ENCODE measurements at places on chromosomes 11 and 22.
A peak's percentile ranks its signal among the peaks of the same experiment; 100 is the strongest.

GRCh38 chr11:90189011-90189410 is 33.8 kb downstream of the CHORDC1 start:
- no peak for DNase-seq

- no peak for DNase-seq
These were observed 25.2 kb downstream of the MUC6 start for GRCh38 chr11:1011320-1011698.

DNA sequence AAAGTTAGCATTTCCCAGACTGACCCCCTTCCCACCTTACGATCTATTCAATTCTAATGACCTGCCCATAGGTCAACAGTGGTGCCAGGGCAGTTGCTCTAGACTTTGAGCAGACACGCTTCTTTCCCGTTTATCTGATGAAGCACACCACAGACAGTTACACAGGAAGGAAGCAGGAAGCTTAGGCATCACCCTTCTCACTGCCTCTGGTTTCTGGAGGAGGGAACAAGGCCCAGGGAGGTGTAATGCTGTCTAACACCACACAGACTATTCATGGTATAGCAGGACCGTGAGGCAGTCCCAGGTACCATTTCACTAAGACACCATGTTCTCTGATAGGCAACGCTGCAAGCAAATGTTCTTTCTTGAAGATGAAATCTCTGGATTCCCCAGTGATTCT is 279.4 kb downstream of the NTM start:
- no peak for DNase-seq

- DNase-seq: no peak
These were observed 69.5 kb downstream of the PRCP start for GRCh38 chr11:82830746-82831145.

GRCh38 chr11:116257092-116257491 is 515.7 kb downstream of the BUD13 start:
- no peak for DNase-seq

DNA sequence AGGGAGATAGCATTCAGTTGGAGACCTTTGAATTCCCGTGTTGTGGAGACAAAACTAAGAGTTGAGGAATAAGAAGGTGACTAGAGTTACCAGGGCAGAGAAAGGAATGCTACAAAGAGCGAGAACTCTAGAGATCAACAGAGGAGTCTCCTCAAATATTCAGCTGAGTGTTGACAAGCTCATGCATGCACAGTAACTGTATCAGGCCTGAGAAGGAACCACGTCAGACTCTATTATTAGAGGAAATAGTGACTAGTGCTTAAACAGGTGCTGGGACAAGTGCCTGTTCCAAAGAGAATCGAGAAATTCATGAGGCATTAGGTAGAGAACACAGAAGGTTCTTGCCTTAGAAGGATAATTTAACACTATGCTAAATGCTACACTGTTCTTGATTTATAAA is 333.8 kb upstream of the CHORDC1 start:
- no peak for DNase-seq

GRCh38 chr22:28627791-28628190 is 51.8 kb downstream of the TTC28 start:
- DNase-seq: no peak

DNA sequence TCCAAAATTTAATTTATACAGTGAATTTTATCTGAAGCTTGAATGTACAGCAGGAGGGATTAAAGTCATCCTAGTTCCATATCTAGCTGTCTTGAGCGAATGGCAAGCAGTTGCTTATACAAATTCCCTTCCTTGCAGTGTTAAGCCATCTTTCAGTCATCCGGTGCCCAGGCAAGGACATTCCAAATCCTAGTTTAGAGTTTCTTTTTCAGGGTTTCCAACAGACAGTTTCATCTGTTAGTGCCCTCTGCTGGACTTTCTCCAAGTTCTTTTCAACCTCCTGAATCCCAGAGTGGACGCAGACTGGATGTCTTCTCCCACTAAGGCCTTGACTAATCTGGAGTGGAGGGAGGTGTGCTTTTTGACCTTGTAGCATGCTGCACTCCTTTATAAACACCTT is 45.4 kb downstream of the GRAMD1B start:
- DNase-seq: no peak

- DNase-seq: no peak
These were observed 122.7 kb upstream of the TRPC6 start for GRCh38 chr11:101706541-101706940.

DNA sequence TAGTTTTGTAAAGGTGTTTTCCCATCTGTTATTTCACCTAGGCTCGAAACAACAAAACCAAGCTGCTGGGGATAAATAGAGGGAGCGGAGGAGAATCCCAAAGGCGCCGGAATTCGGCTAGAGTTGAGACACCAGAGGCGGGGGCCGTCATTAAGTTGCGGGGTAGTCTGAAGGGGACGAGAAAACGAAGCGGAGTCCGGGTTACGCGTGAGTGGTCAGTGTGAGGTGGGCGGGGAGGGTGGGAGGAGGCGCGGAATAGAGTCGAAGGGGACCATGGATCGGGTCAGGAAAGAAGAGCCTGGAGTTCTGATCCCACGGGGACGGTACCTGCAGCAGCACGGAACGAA is 361 bp downstream of the SRPRA start:
- no peak for DNase-seq

DNA sequence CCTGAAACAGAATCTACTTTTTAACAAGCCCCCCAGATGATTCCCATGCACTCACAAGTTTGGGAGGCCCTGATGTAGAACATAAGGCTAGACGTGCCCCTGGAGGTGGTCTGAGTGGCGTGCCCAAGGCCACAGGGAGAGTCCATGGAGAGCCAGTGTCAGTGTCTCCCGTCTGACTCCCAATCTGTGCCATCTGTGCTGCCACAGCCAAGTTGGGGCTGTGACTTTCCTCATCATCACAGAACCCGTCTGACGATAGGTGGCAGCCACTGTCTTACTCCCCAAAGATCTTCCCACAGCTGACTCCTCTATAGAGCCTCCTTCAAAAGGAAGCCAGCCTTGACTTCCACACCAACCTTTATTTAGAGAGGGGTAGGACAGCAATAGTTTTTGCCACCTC is 470.5 kb downstream of the SOX6 start:
- no peak for DNase-seq

DNA sequence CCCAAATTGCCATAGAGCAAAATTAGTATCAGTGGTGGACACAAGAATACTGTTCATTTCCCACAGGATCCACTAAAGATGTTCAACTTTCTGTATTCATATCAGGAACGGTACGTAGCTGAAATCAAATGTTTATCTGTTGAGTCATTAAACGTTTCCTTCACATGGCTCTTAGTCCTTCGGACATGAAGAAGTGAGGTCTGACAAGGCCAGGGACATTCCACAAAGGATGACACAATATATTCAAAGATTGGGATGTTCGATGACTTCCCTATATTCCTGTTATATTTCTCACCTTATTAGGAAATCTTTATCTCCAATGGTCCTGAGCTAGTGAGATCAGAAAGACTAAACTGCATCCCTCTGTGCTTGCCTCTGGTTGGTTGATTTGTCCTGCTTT is 129.0 kb downstream of the ETS1 start:
- DNase-seq: no peak

DNA sequence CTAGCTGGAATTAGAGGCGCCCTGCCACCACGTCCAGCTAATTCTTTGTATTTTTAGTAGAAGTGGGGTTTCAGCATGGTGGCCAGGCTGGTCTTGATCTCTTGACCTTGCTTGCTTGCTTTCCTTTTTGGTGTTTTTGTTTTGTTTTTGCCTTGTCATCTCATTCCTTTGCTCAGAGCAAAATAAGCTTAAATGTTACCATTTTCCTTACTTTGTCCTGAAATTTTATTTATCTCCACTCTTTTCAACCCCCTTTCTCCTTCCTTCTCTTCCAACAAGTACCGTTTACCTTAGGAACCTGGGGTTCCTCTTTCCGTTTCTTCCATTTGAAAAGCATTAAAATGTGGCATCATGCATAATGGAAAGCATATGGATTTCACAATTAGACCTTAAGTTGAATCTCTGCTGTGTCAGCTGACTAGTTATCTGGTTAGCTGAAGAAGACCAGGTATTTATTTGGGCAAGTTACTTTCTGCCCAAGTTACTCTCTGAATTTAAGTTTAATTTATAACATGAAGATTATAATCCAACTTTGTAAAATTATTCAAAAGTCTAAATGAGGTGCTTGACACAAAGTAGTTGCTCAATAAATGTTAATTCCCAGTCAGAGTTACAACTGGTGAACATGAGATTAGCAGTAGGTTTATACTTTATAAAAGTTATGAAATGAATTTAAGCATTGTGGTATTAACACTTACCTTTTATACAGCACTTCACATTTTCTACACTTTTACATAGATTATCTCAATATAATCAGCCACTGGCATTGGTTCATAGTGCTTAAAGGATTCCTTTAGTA is 69.7 kb downstream of the PRMT3 start:
- DNase-seq: no peak

GRCh38 chr11:8207080-8208000 is 38.5 kb upstream of the RIC3 start:
- no peak for DNase-seq

GRCh38 chr22:30861688-30862552 is 106.7 kb downstream of the MORC2 start:
- DNase-seq: no peak

- no peak for DNase-seq
These were observed 24.6 kb downstream of the VWCE start for GRCh38 chr11:61270354-61271076.

DNA sequence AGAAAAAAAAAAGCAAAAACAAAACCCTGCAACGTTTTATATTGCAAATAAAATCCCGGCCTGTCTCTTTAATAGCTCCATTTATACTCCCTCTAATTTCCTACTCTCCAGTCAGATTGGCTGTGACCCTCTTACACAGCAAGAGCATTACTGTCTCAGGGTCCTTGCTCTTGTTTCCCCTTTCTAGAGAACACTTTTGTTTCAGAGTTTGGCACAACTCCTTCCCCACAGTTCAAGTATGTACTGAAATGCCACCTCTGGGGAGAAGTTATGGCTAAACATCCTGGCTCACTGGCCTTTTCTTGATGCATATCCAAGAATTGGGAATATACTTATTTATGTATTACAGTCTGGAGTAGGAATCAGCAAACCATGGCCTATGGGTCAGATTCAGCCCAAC is 2.6 kb downstream of the CASP12 start:
- no peak for DNase-seq

- DNase-seq: no peak
These were observed 57.4 kb upstream of the WNT11 start for GRCh38 chr11:76263657-76264056.

DNA sequence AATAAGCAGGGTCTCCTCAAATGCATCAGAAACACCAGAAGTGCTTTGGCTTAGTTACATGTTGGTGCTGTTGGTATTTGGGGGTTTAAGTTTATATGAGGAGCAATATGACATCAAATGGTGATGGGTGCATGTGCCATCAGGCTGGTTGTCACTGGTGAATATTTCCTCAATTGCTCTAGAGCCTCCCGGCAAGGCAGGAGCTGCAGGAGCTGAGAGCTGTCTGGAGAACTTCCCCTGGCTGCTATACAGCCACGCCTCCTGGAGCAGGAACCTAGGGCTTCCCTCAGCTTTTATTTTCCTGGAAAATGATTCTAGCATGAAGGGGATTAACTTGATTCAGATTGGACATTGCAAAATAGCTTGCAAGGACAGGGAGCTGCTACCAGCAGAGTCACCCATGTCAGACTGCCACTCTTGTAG is 15.8 kb downstream of the IGLL5 start:
- DNase-seq: no peak

GRCh38 chr11:15615398-15616096 is 500.8 kb downstream of the INSC start:
- DNase-seq: no peak

DNA sequence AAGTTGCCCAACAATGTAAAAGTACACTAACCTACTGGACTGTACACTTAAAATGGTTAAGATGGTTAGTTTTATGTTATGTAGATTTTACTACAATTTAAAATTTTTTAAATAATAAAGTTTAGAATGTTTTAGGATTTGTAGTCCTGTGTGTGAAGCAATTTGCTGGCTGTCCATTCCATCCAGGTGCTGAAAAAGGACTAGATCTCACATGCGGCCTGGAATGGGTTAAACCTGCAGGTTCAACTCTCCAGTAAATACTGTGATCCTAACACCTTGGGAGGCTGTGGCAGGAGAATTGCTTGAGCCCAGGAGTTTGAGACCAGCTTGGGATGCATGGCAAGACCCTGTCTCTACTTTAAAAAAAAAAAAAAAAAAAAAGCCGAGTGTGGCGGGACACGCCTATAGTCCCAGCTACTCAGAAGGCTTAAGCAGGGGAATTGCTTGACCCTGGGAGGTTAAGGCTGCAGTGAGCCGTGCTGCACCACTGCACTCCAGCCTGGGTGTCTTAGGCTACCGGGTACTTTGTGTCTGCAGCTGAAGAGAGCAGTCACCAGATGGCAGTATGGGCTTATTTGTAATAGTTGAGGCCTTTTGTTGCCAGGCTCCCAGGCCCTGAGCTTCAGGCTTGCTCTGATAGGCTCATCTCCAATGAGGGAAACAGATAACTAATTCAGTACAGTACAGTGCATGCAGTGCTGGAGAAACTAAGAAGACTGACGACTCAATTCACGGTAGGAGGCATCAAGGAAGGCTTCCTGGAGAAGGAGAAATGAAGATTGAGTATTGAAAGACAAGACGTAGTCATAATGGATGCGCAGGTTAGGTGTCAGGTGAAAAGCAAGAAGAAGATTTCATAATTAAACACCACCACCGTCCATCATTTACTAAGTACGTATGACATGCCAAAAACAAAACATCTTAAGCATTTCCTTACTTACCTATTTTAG is 64.7 kb upstream of the ASPHD2 start:
- peak; percentile 8 for DNase-seq

DNA sequence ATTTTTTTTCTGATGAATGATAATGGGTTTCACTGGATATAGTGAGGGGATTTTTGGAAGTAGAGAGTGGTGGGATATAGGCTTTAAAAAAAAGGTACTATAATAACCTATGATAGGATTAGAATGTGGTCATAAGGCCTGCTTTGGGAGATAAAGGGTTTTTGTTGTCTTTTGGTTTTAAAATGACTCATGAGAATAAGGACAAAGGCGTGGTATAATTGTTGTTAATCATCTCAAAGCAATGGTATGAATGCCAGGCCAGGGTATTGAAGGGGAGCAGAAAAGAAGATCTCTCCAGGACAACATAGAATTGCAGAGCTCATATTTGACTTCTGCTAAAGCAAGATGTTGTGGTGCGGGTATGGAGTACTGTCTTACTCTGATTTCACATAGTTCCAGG is 579.4 kb downstream of the JRKL start:
- no peak for DNase-seq

GRCh38 chr11:122367809-122368231 is 251.8 kb upstream of the BLID start:
- no peak for DNase-seq

- DNase-seq: no peak
These were observed 2.3 kb upstream of the ADORA2A start for GRCh38 chr22:24424901-24425775.

DNA sequence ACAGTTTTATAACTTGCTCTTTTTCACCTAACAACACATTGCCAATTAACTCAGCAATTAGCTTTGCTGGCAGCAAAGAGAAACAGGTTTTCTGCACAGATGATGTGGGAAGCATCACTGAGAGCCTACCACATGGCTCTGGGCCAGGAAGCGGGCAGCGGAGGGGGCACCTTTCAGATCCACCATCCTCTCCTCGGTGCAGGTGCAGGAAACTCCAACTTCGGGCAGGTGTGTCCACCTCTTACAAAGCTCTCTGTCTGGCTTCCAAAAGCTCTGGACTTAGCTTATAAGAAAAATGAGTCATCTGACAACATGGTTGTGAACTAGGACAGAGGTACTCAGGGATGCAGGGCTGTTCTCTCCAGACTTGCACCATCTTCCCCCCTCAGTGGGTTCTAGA is 77.0 kb downstream of the RPS6KA4 start:
- DNase-seq: no peak

All from stimulated activated CD8-positive, alpha-beta memory T cell treated with anti-CD3 and anti-CD28 coated beads, Interleukin-15, amount 100 ng/mL, for 4 hours (primary cell).